ENCODE measurements at places on chromosomes 3 and 15. TPM values are rescaled to one million over a fixed set of nuclear protein-coding genes. Genes with fewer than 3 reads are reported as not detected.

Gene SAMMSON
- not detected for total RNA-seq

Gene HRH1
- total RNA-seq = 14.8 TPM

Gene MME
- 37.0 TPM for total RNA-seq

Gene GRM7
- not detected for total RNA-seq

Gene PRR20G
- total RNA-seq = not detected

Gene SPTSSB
- total RNA-seq = not detected

Gene MYH15
- 0.19 TPM for total RNA-seq

Gene GHSR
- not detected for total RNA-seq

DNA sequence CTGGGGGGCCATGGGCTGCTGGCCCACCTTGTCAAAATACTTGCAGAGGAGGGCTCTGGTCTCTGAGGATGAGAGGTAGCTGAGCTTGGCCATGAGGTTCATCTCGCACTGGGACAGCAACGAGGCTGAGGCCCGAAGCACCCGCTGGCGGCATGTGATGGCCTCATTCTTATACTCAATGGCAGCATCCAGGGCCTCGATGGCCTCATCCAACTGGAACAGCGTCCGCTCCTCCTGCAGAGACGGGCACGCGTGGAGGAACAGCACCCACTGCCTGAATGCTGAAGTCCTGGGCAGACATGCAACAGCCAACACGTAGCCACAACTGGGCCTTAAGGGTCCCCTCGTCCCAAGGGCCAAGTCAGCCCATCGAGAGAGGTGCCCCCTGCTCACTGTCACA, 25.0 kb downstream of the KIF7 start:
- DNase-seq = no peak

DNA sequence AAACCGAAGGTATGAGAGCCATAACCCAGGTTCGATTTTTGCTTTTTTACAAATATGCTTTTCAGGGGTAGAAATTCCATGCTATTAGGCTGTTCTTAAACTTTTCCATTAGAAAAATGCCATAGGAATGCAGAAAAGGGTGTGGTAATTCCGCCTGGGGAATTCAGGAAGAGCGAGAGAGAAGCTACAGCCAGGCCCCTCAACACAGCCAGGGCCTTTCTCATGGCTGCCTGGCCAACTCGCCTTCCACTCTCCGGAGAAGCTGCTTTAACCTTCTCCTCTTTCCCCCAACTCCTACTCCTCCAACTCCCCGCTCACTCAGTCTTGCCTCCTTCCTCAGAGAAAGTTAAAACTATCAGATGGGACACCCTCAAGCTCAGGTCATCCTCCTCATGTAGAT, 9.1 kb upstream of the TICRR start:
- no peak for DNase-seq

GRCh38 chr3:23461069-23461468, 257.9 kb downstream of the UBE2E2 start:
- no peak for DNase-seq

- DNase-seq = peak; percentile 88
These were observed at the start of gene KPNA1 for GRCh38 chr3:122514123-122515019. Gene KPNA1 (minus strand): TSS chr3:122514939. CDS start chr3:122496565, 18,374 bp downstream.

DNA sequence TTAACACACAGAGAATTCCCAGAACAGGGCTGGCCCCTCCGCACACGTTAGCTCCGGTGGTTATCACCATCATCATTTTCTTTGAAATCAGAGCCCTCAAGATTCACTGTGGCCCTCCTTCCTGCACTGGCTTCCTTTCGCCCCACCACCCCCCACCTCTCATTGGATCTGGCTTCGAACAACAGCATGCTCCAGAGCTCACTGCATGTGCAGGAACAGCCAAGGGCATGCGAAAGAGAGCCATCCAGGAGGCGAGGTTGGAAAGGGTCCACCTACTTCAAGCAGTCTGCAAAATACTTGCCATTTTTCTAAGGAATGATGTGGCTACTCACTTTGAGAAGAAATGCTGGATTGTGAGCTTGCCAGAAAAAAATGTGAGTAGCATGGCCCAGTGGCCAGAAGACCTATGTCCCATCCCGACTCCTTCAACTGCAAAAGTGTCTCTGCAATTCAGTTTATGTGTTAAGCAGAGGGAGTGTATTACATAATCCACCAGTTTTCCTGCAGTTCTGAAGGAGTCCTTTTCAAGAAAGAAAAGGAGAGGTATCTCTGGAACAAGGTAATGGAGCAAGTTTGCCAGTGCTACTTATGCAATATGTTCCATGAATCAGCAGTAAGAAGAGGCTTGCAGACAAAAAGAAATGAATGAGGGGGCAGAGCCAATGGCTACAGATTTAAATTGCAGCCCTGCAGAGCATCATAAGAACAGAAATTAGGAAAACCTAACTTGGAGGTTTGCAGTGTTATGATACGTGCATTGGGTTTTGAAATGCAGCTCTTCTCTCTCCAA, 92.8 kb downstream of the OCA2 start:
- DNase-seq = no peak

- DNase-seq = no peak
These were observed 57.3 kb upstream of the SPRED1 start for GRCh38 chr15:38195191-38195901.

GRCh38 chr3:36149447-36149865, 230.8 kb upstream of the STAC start:
- DNase-seq = peak; percentile 32

DNA sequence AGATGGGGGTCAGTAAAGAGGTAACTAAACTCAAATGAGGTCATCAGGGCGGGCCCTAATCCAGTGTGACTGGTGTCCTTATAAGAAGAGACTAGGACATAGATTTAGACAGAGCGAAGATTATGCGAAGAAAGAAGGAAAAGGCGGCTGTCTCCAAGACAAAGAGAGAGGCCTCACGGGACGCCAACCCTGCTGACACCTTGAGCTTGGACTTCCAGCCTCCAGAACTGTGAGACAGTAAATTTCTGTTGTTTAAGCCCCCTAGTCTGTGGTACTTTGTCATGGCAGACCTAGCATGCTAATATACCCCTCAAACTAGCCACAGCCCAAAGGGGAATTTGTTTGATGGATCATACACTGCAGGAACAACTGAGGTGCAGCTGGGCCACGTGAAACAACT, 183.0 kb downstream of the ABHD5 start:
- no peak for DNase-seq

DNA sequence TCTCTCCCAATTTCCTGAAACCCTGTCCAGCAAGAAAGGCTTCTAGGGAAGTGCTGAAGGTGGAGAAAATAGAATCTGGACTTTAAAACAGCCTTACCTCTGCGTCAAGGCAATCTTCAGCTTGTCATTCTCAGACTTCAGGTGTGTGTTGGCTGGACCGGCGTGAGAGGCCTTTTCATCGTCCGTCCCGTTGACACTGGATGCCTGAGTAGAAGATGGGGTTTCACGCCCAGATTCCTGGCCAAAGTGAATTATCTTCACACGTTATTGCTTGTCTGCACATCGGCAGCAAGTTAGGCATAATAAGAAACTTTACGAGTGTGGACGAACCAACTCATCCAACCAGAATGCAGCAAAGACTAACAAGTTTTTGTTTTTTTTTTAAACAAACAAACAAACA, 49.5 kb downstream of the WHAMM start:
- no peak for DNase-seq

DNA sequence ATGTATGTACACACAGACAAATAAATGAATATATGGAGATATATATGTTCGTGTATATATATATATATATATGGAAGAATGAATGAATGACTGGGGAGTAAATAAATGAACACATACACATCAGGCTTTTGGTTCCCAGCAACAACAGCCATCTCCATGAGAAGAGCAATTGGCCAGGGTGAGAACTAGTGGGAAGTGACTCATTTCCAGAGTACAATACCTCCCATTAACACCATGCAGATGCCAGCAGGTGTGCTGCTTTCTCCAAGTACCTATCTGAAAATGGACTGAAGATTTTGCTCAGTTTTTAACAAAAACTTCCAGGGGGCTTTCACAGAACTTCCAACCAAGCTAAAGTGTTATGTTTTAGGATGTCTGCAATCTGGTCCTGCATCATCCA, 179.8 kb upstream of the SLC2A2 start:
- DNase-seq = no peak

DNA sequence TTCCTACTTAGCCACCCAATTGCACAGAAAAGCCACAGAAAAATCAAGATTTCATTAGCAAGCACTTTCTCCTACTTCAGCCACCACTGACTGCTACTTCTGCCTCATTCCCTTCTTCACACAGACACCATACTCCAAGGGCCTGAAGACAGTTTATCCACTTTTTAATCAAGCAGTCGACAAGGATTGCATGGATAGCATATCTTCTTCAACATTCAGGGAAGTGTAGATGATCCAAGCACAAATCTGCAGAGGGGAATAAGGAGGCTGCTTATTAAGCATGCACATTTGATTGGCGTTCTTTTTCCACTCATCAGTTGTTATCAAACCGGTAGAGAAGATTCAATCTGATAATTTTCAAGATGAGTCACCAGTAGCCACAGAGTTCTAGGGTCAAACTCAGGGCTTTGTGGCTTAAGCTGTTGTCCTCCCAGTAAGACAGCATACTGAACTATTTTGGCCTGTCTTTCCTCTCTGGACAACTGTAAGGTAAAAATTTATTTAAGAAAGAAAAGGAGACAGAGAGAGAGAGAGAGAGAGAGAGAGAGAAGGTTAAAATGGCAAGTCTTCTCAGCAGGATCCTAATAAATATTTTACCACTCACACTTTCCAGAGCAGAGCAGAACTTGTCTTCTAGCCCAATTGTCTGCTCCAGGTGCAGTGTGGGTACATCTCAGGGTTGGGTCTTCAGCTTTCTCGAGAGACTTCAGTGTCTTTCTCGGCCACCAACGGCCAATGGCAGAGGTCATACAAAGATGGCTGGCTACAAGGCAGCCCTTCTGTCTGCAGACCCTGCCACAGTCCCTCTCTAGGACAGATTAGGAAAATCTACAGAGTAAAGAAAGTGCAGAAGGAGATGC, 80.6 kb upstream of the BHLHE40 start:
- DNase-seq = no peak

GRCh38 chr3:39295184-39295775, 15.4 kb upstream of the CX3CR1 start:
- no peak for DNase-seq

GRCh38 chr3:9917820-9918219, 922 bp downstream of the IL17RC start:
- no peak for DNase-seq

GRCh38 chr3:126538316-126538715, 14.4 kb downstream of the CHST13 start:
- DNase-seq = no peak

DNA sequence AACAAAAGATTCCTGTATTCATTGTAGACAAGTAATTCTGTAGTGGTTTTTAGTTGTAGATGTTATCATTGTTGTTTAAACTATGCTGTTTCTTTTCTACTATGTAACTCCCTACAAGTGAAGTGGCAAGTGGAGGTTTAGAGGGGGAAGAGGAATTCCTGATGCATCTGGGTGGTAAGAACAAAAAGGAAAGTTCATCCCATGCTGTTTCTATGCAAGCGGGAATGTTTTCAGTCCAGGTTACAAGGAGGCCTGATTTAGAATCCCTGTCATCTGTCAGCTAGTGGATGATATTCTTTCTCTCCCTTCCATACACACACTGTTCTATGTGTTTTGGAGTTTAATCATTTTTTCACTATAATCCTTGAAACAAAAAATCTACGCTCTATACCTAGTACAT, 67.4 kb downstream of the IMPG2 start:
- DNase-seq = no peak

DNA sequence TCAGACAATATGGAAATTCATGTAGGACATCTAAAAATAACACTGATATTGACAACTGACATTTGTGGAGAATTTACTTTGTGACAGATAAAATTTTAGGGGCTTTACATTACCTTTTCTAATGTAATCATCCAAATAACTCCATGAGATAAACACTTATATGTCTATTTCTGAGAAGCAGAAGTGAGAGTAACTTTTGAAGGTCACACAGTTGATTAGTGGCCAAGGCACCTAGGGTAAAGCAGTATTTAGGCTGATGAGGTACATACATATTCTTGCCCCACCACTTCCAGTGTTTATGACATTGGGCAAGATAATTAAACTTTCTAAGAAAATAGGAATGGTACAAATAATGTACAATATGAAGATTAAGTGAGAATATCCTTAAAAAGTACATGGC, 248.4 kb downstream of the CPNE4 start:
- no peak for DNase-seq

DNA sequence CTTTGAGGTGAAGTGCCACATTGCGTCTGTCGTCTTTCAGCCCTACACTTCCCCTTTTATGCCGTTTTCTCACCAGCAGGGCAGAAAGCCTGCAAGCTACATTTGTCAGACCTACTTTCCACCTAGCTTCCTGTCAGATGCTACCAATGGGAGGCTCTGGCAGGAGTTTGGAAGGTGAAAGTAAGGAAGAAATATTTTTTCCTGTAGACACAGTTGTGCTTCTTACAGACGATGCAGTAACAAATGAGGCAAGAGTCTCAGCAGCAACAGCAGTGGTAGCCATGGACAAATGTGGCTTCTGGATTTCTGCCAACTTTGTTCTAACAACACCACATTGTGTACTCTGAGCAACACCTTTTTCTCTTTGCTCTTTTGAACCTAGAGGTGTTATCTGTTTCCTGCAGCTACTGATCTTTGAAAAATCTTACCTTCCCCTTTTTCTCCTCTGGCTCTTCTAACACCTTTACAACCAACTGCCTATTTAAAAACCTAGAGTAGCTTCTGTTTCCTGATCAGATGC, 70.6 kb upstream of the STT3B start:
- peak; percentile 51 for DNase-seq

DNA sequence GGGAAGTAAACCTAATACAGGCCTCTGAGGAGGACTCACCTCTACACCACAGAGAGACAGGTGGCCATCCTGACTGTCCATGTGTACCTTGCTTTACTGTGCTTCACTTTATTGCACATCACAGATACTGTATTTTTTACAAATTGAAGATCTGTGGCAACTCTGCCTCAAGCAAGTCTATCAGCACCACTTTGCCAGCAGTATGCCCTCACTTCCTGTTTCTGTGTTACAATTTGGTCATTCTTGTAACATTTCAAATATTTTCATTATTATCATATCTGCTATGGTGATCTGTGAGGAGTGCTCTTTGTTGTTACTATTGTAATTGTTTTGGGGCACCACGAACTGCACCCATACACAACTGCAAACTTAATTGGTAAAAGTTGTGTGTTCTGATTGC, 78.0 kb downstream of the BBX start:
- DNase-seq = no peak

DNA sequence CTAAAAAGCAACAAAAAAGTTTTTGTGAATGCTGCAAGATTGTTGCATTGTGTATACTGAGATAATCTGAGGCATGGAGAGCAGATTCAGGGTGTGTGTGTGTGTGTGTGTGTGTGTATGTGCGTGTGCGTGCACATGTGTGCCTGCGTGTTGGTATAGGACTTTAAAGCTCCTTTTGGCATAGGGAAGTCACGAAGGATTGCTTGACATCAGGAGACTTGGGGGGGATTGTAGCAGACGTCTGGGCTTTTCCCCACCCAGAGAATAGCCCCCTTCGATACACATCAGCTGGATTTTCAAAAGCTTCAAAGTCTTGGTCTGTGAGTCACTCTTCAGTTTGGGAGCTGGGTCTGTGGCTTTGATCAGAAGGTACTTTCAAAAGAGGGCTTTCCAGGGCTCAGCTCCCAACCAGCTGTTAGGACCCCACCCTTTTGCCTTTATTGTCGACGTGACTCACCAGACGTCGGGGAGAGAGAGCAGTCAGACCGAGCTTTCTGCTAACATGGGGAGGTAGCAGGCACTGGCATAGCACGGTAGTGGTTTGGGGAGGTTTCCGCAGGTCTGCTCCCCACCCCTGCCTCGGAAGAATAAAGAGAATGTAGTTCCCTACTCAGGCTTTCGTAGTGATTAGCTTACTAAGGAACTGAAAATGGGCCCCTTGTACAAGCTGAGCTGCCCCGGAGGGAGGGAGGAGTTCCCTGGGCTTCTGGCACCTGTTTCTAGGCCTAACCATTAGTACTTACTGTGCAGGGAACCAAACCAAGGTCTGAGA, 4.7 kb downstream of the BHLHE40 start:
- DNase-seq = peak; percentile 88

All from MCF 10A (cell line).